ENCODE measurements at places on chromosomes 12 and 14. TPM values are rescaled to one million over a fixed set of nuclear protein-coding genes. Genes with fewer than 3 reads are reported as not detected.

Gene IFNG-AS1
- total RNA-seq: not detected

Gene RIMBP2
- total RNA-seq: not detected

Gene CLEC1B
- total RNA-seq: not detected

Gene AKAP3
- 0.93 TPM for total RNA-seq

Gene KLRB1
- 0.95 TPM for total RNA-seq

Gene C12orf54
- total RNA-seq: not detected

Gene OTUB2
- 3.0 TPM for total RNA-seq

Gene KRT75
- total RNA-seq: not detected

All from T-helper 2 cell treated with Interferon-gamma antibody and Interleukin-4, amounts not matched to agents 100 ng/mL and 5 ng/mL, for 36 hours (primary cell).